LHCN-M2 (cell line): ENCODE measurements at places on chromosomes 7 and 10. TPM values are rescaled to one million over a fixed set of nuclear protein-coding genes. Genes with fewer than 3 reads are reported as not detected.

PON1 gene
- total RNA-seq: 0.75 TPM in 1 of 2 replicates, not detected in the other

GRCh38 chr10:45471531-45472310, 97.7 kb downstream of the ALOX5 start:
- no peak for DNase-seq

DNA sequence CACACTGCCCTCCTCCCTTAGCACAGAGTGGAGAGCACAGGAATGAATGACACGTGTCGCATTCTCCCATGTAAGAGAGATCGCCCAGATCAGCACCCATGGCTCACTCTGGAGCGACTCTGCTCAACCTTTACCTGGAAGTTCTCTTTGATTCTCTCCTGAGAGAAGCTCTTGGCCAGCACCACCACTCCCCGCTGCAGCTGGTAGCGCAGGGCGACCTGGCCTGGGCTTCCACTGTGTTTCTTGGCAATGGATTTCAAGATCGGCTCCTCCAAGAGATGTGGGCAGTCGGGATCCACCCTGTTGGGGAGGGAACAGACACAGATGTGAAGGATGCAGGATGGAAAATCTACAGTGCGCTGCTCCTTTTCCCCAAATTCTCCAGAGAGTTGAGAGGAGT, 27.4 kb downstream of the AKR1C8 start:
- DNase-seq: no peak

- no peak for DNase-seq
Measured at GRCh38 chr7:38907766-38908165, 1.2 kb downstream of the VPS41 start.

RBM20 gene
- 0.51 and 0.57 TPM in 2 replicates for total RNA-seq

DNA sequence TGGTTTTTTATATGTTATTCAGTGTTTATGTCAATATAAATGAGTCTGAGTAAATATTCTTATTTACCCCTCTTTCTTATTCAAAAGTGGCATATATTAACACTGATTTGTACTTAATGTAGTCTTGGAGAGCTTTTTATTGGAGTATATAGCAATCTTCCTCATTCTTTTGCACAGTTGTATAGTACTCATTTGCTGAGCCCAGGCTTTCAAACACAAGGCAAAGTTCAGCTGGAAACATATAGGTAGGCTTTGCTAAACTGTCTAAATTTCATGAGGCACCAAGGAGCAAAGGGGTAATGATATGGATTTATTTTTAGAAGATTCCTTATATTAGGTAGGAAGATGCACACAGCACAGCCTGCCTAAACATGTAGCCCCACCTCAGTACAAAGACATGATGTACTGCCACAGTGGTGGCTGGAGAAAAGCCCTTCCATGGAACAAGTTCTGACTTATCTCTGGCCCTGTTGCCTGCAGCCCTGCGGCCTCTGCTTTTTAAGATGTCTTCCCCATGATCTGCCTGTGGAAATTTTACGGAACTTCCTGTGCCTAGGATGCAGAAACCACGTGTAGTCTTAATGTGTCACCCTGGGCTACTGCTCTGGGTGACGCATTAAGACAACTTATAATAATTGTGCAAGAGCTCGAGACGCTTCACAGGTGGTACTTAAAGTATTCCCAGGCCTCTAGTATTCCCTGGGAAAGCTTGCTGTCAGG, 9.6 kb upstream of the PDCD4 start:
- DNase-seq: no peak

- DNase-seq: no peak
Measured at GRCh38 chr10:33034931-33035330, 76.9 kb upstream of the ITGB1 start.

DNA sequence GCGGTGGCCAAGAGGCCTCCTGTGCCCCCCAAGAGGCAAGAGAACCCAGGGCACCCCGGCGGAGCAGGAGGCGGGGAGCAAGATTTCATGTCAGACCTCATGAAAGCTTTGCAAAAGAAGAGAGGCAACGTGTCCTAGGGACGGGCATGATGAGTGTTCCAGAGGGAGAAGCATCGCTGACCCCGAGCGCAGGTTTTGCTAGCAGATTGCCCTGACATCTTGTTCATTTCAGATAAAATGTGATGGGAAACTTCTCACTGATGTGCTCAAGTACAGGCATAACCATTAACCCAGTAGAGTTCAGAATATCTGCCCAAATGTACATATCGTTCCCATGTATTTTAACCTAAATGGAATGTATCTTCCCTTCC, 129.2 kb downstream of the APBB1IP start:
- DNase-seq: no peak

GRCh38 chr7:16989811-16990413, 108.1 kb upstream of the AGR3 start:
- DNase-seq: peak; percentile 96

DNA sequence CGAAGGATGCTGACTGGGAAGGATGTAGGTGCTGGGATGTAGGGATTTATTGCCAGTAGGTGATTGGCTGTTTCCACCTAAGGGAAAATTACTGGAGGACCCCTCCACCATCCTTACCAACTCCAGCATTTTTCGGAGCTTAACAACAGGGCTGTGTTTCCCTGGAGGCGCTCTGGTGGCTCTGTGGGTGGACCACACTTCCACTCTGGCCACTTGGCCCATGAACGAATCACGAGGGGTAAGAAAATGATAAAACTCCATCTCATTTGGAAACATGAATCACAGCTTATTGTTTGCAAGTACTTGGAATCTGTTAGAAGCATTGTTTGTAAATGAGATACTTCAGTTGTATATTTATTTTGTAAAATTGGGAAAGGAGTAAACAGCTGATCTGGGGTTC, 3.0 kb downstream of the DOCK1 start:
- no peak for DNase-seq

EEPD1 gene
- total RNA-seq: 2.5 and 3.5 TPM in 2 replicates

C10orf105 gene
- not detected in 2 replicates for total RNA-seq

ZNF282 gene
- total RNA-seq: 23.0 and 28.6 TPM in 2 replicates

DNA sequence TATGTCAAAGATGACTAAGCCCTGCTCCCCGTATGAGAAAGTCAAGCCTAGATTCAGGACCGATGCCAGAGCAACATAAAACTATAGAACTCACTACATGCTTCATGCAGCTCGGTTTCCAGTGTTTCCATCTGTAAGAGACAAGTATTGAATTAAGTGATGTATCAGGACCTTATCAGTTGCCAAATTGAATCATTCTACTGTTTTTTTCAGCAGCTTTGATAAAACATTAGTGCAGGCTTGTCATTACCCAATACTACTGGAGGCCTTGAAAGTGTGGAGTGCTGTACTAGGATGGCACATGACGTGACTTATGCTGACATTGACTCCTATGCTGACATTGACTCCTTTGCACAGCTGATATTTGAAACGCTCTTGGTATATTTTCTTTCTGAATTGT, 10.8 kb upstream of the NRP1 start:
- DNase-seq: no peak

DNA sequence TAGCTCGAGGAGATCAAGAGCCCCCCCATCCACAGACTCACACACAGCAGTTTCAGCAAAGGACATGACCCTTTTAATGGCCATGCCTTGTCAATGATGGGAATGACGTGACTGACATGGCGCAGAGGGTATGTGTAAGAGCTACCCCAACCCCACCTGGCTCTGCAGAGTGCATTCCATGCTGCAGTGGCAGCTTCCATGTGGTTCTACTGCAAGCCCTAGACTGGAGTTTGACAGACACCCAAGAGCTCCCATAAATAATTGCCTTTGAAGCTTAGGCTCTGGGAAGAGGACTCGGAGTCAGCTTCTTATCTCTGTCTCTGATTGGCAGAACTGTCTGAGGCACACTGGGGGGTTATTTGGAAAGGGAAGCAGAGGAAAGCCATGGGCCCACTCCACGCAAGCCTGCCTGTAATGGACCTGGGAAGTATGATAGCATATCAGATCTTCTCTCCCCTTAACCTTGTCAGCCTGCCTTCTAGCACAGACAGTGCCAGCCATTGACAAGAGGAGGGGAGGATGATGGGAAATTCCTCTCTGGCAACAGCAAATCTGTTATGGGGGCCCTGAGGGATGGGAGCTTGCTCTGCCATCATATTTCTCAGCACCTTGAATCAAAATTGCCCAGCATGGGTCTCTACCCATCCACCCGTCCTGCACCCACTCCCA, 478.5 kb upstream of the PODXL start:
- no peak for DNase-seq

- DNase-seq: peak; percentile 51
Measured at GRCh38 chr10:69800109-69800508, 1.6 kb upstream of the COL13A1 start.

COL1A2 gene
- 808 and 986 TPM in 2 replicates for total RNA-seq

SUMF2 gene
- 252 and 253 TPM in 2 replicates for total RNA-seq

DNA sequence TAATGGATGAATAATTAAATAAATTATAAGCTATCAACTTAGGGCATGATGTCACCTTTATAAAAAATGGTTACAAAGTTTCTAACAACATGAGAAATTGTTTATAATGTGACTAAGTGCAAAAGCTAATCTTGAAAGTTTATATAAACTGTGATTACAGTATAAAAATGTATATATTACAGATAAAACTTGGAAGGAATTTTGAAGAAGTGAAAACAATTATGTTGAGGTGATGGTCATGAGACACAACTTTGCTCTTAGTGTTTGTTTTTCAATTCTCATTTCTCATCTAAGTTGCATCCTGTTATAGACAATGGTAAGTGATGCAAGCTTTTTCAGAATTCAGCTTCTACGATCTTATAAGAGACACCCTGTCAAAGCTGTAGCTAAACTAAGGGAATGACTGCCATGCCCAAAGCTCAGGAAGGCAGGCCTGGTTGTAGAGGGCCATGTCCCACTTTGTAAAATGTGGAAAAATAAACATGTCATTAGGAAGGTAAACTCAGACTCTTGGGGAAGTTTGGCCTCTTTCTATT, 23.9 kb downstream of the MACC1 start:
- no peak for DNase-seq

GRCh38 chr7:44769776-44770294, 21.2 kb downstream of the ZMIZ2 start:
- peak; percentile 68 for DNase-seq

SLC26A4 gene
- total RNA-seq: 34.8 and 59.2 TPM in 2 replicates

PRKAG2 gene
- 23.7 and 24.2 TPM in 2 replicates for total RNA-seq

SLC13A1 gene
- not detected in 2 replicates for total RNA-seq

ANXA7 gene
- total RNA-seq: 155 and 159 TPM in 2 replicates

DNA sequence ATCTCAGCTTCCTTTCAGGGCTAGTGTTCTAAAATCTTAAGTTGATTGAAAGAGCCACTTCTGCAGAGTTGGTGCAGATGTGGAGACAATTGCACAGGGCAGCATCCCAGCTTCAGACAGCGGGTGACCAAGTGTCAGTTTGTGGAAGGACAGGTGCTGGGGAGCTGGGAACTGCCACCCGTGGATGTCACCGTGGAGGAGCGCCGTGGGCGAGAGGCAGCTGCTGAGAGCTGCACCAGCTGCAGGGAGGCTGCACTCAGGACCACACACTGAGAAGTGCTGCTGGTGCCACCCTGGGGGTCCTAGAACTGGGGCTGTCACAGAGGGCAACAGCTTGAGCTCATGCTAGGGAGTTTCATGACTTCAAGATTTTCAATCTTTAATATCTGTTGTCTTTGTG, 543.0 kb upstream of the FZD8 start:
- no peak for DNase-seq

GRCh38 chr7:68422281-68422680, 1176.0 kb upstream of the AUTS2 start:
- no peak for DNase-seq

ERV3-1 gene
- 13.7 and 19.3 TPM in 2 replicates for total RNA-seq

DNA sequence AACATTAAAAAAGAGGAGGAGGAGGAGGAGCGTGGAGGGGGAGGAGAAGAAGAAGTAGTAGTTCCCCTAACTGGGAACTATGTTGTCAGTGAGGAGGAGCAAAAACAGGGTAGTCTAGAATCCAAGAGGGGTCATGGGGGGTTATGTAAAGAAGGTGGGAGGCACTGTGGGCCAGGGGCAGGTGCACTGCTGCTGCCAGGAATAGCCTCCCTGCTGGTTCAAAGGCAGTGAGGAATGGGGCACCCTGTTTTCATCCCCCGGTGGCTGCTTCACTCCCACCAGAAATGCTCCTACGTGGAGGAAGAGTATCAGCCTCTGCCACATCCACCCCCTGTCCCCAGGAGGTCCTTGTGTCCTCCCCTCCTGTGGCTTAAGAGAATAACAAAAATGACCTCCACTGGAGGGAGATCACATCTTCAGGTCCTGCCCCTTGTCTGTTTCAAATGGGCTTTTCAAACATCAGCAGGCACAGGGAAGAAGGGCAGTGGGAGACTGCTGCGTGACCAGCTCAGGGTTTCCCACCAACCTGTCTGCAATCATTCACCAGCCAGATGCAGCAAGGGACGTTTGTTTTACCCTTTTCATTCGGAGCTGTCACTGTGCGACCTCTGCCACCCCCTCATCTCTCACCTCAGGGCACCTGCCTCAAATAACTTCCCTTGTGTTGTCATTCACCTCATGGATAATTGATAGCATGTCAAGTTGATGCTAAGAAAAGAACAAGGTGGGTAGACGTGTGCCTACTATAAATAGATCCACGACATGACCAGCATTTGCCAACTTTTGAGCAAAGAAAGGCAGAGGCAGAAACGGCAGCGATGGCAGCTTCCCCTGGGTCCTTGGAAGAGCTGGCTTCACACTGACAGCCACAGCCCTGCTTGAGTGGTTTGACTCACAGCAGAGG, 92.6 kb downstream of the DGKI start:
- DNase-seq: peak; percentile 28

GRCh38 chr7:108280136-108280535, 150.0 kb upstream of the LAMB4 start:
- no peak for DNase-seq

DNA sequence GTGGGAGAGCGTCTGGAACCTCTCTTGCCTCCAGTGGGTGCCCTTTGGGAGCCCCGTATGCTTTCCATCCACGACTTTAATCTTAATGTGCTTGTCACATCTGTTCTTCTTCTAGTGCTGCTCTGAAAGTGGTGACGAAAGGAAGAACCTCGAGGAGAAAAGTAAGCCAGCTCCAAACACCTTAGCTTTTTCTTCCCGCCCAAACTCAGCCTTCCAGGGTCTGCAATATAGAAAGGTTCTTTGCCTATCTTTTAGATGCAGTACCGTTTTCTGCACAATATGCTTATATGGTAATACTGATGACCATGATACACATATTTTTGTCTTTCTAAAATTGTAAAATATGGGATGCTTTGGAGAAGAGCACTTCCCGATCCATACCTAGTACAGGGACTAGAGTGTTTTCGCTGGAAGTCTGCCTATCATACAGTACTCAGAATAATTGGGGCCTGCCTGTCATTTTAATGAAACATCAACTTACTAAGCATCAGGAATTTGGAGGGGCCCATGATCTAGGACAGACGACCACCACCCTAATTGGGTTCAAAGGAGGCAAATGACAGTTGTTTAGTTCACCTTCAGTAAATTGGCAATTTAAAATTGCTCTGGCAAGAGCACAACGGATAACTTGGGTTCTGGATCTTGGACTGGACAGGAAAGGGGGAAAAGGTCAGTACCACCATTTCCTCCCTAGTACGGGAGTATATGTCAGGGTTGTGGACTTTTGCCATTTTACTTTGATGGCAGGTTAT, 884 bp downstream of the RINT1 start:
- DNase-seq: no peak

- peak; percentile 9 for DNase-seq
Measured at GRCh38 chr10:59682986-59683937, 26.4 kb downstream of the SLC16A9 start.

GRCh38 chr7:86942081-86942480, 117.4 kb downstream of the ELAPOR2 start:
- peak; percentile 2 for DNase-seq

PGAM1 gene
- total RNA-seq: 1,289 and 1,520 TPM in 2 replicates
